ENCODE measurements at places on chromosomes 13 and 19.

- no peak for DNase-seq
Measured at GRCh38 chr19:53037101-53038097, 7.1 kb upstream of the ERVV-2 start.

- DNase-seq, result no peak
Measured at GRCh38 chr13:32491028-32491427, 47.6 kb downstream of the N4BP2L2 start.

DNA sequence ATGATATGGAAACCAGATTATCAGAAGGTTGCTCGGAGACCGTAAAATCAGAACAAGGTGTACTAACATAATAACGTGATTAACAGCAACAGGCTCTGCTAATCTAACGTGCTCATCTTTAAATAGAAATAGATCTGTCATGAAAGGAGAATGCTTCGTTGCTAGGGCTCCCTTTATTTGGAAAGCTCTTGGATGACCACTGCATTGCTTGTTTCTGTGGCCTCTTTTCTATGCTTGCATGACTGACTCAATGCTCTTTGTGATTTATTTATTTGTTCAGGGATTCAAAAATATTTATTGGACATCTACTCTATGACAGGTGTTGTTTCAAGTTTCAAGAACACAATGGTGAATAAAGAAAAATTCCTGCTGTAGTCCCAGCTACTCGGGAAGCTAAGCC is 22.3 kb upstream of the ZDHHC20 start:
- DNase-seq, result no peak

GRCh38 chr19:49997709-49998108 is 27.5 kb downstream of the VRK3 start:
- DNase-seq, result no peak

GRCh38 chr19:6263735-6264444 is 15.9 kb downstream of the MLLT1 start:
- no peak for DNase-seq

DNA sequence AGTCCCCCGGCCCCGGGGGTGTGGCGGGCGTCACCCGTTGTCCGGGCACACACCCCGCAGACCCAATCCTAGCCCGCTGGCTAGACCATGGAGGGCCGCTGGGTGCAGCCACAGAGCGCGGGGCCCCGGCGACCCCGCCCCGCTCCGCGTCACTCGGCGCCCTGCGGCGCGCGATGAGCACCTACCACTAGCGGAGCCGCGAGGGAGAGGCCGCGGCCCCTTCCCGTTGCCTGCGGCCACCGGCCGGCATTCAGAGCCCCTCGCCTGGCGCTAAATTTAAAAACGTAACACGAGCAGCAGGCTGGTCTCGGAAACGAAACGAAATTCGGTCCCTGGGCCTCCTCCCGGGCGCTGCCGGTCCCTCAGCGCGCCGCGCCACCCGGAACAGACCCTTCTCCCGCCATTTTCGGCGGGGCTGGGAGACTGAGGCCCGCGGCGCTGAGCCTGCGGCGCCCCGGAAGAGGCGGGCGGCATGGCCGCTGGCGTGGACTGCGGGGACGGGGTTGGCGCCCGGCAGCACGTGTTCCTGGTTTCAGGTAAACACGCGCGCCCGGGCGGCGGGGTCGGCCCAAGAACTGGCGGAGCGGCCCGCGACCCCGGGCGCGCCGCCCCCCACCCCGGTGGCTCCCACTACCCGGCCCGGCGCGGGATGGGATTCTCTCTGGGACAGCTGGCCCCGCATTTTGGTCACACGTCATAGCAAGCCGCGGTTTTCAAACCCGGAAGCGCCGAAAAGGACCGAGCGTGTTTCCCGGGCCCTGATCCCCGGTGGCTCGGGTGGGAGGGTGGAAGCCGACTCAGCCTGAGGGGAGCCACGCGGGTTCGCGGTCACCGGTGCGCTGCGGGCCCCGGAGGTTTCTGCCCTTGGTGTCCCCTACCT is at the start of gene RNASEH2B:
Gene RNASEH2B (plus strand): TSS at position 187 of the 880 bp plus-strand sequence. CDS start 286 bp downstream, at position 473.
- DNase-seq, result peak; percentile 58

GRCh38 chr13:75224053-75224742 is 257.8 kb downstream of the TBC1D4 start:
- DNase-seq, result no peak

DNA sequence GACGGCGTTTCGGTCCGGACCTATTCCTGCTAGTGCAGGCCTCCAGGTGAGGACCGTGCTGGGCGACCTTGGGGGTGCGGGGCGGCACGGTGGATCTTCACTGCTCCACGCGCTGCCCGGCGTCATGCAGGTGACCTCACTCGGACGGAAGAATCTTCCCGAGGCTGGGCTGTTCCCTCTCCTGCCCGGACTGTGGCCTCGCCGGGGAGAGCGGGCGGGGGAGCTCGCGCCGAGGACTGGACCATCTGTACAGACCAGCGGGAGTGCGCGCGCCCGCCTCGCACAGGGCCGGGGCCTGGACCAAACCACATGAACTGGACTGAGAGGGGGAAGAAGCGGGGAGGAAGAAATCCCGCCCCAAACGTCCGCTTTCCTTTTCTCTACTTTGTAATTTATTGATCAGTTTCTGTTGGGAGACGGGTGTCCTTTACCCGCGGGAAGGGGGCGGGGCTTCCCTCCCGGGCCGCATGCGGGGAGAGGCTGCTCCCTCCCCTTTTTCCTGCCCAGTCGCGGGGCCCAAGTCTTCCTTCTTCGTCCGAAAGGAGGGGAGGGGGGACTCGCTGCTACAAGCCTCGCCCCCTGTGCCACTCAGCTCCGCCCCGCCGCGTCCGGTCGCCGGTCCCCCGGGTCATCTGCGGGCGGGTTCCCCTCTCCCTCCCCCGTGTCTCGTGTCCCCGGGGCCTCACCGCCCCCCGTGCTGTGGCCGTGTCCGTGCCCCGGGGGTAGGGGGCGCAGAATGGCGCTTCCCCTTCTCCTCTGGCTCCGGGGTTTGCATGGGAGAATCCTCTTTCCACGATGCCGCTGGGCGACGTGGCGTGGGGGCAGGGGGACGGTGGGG is 4.9 kb downstream of the HRC start:
- peak; percentile 29 for DNase-seq

DNA sequence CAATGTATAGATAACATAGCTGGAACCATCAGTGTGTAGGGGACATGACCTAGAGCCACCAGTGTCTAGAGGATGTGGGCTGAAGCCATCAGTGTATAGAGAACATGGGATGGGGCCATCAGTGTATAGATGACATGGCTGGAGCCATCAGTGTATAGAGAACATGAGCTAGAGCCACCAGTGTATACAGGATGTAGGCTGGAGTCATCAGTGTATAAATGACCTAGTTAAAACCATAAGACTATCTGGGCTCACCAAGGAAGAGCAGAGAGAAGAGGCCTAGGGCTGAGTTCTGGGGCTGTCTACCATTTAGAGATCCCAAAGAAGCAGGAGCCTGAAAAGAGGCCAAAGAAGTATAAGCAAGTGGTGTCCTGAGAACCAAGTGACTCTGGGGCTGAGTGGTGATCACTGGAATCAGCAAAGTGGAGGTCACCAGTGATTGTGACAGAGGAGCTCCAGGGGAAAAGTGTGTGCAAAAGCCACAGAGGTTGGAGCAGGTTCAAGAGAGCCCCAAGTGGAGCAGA is 41.0 kb downstream of the RFX2 start:
- DNase-seq, result no peak

GRCh38 chr19:48873476-48874302 is 1.5 kb downstream of the PPP1R15A start:
- DNase-seq, result no peak

- no peak for DNase-seq
Measured at GRCh38 chr19:979318-979741, 4.8 kb upstream of the WDR18 start.

- no peak for DNase-seq
Measured at GRCh38 chr19:29927944-29928625, 14.0 kb upstream of the URI1 start.

GRCh38 chr19:16797876-16798275 is 31.3 kb upstream of the SIN3B start:
- no peak for DNase-seq

GRCh38 chr13:47291107-47291656 is 394.3 kb upstream of the HTR2A start:
- no peak for DNase-seq

DNA sequence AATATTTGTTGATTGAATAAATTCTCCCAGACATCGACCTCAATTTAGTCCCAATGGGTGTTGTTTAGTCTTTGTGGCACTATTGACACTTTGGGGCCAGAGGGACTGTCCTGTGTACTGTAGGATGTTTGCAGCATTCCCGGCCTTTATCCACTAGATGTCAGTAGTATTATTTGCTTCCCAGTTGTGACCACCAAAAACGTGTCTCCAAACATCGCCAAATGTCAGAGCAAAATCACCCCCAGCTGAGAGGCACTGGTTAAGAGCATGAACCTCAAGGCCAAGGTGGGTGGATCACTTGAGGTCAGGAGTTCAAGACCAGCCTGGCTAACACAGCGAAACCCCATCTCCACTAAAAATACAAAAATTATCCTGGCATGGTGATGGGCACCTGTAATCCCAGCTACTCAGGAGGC is 15.4 kb downstream of the NLRP12 start:
- no peak for DNase-seq

- no peak for DNase-seq
Measured at GRCh38 chr19:15379999-15380647, 536 bp upstream of the AKAP8 start.

- DNase-seq, result no peak
Measured at GRCh38 chr13:101930331-101930730, 471.5 kb downstream of the FGF14 start.

DNA sequence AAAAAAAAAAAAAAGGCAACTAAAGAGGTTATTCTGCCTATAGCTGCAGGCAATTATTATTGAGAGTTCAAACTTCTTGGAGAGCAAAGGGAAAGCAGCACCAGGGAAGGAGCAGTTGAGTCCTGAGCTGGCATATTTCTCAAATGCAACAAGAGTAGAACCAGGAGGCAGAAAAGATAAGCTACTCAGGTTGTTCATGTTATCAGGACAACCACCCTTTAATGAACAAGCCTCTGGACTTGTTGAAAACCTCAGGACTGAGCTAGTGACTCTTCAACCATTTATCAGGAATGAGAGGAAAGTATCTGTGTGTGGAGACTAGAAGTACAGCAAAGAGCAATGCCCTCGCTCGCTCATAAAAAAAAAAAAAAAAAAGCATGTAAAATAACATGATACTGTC is 183.0 kb downstream of the KCTD12 start:
- DNase-seq, result no peak

GRCh38 chr13:64276232-64276631 is 2860.6 kb upstream of the PCDH20 start:
- DNase-seq, result no peak

DNA sequence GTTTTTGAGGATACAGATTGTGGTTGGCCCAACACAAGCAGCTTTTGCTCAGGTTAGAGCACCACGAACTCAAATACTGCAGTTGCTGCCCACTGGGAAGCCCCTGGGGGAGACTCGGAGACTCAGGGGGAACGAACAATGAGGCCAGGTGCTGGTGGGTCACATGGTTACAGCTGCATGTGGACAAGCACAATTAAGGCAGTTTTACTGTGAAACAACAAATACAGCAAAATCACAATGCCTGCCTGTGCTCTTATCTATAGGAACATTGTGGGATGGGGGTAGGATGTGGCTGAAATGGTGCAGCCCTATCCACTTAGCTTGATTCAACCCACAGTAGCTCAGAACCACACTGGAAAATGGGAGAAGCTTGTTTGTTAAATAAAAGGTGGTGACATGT is 119.7 kb upstream of the SPATA13 start:
- DNase-seq, result no peak

DNA sequence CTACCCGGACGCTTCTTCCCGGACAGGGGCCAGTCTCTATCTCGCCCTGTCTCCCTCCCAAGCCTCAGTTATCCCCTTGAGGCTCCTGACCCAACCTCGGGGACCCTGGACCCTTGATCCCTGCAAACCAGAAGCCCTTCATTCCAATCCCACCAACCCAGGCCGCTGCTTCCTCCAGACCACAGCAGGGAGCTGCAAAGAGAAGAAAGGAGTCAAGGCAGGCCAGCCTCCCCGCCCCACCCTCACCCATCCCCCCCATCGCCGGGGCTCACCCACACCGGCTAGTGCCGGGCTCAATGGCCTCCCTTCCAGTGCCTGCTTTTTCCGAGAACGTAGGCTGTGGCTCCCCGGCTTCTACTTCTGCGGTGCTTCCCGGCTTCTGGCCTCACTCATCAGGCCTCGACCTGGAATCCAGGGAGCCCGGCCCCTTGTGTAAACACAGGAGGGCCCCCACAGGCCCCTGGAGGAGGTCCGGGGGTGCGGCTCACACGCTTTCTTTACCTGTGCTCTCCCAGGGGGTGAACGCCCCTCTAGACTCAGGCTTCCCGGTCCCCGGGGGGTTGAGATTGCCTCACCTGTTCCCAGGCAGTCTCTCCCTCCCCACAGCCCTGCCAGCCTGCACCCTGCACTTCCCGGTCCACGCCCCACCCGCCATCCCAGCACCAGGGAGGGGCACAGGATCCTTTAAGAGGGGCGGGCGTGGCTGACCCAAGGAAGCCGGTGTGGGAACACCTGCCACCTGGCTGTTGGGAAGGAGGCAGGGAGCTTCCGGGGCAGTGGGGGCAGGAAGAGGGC is at the start of gene FAM83E:
Gene FAM83E (minus strand): TSS at position 641 of the 795 bp plus-strand sequence. CDS start 1,704 bp downstream, outside the sequence.
- no peak for DNase-seq

GRCh38 chr13:31794452-31794851 is 55.1 kb downstream of the RXFP2 start:
- no peak for DNase-seq
